ENCODE measurements at places on chromosomes 5 and 9. TPM values are rescaled to one million over a fixed set of nuclear protein-coding genes. Genes with fewer than 3 reads are reported as not detected.

DNA sequence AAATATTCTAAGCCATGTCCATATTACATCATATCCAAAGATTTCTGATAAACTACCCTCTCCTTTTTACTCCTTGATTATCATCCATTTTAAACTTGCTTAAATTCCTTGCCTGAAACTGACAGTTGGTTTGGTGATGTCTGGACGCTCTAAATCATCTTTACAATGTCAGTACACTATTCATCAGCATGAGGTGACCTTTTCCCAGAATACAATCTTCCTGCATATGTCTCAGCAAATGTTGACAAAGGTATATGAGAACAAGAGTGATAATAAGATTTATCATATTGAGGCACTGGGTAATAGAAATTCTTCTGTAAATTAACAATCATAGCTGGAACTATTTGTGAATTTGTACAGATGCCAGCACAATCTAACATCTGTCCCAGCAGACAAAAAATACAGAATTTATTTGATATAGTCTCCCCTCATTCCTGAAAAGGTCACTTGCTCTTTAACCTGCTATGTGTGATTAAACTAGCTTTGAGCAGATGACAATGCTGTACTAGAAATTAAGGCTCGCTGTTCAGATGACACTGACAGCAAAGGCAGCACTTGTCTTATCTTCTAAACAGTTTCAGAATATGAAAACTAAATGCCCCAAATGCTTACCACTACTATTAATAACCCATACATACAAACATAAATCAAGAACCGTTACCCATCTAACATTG lies 32.2 kb downstream of the COX7C start:
- DNase-seq, result no peak

GRCh38 chr9:127612939-127613582 lies 984 bp downstream of the STXBP1 start:
- DNase-seq, result peak; percentile 84

The MARCOL gene
- not detected for total RNA-seq

The FCHSD1 gene
- 1.8 TPM for total RNA-seq

GRCh38 chr9:121358751-121359150 lies 11.3 kb downstream of the STOM start:
- DNase-seq, result no peak

GRCh38 chr5:89397096-89397495 lies 514.1 kb upstream of the MEF2C start:
- no peak for DNase-seq

DNA sequence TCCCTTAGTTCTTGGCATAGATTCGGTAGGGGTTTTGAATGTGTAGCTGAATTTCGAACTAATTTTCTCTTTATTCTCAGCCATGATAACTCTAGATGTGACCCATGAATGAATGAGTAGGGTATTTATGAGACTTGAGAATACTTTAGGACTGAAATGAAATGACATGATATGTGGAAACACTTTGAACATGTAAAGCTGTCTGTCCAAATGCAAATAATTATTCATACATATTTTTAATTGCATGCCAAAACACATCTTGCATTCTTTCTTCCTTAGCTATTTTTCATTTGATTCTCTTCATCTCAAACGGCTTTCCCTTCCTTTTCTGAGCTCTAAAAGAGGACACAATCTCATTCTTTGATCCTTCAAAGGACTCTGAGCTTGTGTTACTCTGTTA lies 3.4 kb downstream of the NNT start:
- DNase-seq, result no peak

The MCIDAS gene
- not detected for total RNA-seq

DNA sequence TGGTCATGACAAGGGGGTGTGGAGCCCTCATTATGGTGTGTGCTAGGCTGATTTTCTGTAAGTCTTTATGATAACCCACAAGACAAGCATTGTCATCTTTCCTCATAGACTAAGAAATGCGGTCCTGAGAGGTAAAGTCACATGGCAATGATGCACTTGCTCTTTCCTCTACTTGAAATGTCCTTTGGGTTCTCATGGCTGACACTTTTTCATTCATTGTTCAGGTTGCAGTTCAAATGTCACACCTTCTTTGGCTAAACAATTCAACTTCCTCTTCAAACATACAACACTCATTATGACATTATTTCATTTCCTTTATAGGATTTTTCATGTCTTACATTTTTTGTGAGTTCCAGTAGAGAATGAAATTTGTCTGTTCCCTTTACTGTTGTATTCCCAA lies 323.6 kb upstream of the PRR16 start:
- DNase-seq, result no peak

DNA sequence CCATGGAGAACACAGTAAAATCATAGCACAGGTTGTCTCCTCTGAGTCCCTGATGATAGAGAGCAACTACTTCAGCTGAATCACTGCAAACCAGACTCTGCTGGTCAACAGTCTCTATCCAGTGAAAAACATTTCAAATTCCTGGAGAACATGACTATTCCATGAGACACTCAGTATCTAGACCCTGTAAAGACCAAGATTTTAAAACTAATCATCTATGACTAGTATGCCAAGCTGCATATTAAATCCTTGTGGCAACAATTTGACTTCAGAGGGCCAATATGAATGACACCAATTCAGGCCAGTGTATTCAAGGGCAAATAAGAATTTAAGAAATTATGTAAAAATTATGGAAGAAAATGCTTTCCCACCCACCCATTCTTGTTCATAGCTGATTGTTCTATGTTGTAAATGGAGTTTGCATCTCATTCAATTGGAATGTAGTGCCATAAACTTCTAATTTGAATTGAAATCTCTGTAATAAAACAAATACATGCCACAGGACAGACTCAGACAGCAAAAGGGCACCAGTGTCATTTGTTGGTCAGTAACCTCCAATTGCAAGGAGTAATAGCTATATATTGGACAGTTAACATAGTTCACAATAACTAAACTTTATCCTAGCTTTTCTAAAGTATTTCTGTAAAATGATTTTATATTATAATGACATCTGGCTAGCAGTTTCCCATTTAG lies 80.1 kb upstream of the LPAR1 start:
- DNase-seq, result no peak

GRCh38 chr9:119020284-119020683 lies 349.0 kb downstream of the BRINP1 start:
- DNase-seq, result peak; percentile 28

The RANBP3L gene
- total RNA-seq, result 0.60 TPM

The POLR3G gene
- total RNA-seq, result 0.35 TPM

- DNase-seq, result no peak
Observed at GRCh38 chr9:121914604-121915303, 178.4 kb downstream of the TTLL11 start.

The INIP gene
- total RNA-seq, result 12.7 TPM

DNA sequence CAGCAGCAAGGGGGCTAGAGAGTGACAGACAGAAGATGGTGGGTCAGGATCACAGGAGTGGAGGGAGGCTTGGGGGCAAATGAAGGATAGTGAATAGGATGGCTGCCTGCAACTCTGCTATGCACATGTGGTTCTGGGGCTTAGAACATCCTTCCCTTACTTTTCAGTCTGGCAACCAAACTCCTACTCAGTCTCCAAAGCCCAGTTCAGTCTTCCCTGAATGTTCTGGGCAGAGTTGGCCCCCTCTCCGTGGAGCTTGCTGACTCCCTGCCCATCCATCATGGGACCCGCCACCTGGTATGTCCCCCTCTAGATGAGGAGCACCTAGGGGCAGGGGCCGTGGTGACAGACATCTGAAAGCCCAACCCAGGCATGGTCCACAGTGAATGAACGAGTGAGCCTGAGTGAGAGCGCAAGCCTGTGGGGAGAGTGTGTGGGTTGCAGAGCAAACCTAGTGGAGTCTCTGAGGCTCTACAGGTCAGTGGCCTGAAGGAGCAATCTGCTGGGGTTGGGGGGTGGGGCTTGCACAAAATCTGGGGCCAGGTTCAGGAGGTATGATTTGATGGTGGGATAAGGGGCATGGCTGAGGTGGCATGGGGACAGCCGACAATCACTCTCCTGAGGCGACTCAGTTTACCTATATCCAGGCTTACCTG lies 180.6 kb downstream of the FGF18 start:
- no peak for DNase-seq

- no peak for DNase-seq
Observed at GRCh38 chr5:137236849-137237507, 262.1 kb downstream of the SPOCK1 start.

DNA sequence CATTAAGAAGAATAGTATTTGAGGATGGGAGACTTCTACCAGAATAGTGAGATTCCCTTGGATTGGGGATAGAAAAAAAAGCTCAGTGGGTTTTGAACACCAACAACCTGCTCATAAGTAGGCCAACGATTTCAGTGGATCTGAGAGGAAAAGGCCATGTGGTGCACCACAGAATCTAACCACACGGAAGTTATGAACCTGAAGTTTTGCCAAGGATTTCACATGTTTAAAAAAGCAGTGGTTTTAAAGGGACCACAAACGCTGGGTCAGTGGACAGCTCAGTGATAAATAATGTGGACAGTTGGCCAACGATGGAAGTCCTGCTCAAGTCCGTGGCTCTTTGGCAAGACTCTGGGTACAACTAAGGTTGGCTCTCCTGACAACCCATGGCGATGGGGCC lies 107.2 kb upstream of the TXNDC8 start:
- no peak for DNase-seq

The TRIP13 gene
- total RNA-seq, result 0.49 TPM

DNA sequence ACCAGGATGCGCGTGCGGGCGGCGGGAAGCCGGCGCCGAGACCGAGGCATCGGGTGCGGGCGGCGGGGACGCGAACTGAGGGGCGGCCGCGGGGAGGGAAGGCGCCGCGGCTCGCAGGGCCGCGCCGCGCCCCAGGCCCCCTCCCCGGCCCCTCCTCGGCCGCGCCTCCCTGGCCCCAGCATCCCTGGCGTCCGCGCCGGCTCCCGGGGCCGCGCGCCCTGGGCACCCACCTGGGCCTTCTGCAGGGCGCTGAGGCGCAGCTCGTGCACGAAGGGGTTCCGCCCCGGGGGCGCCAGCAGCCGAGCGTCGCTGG lies 324 bp downstream of the LPCAT1 start:
- DNase-seq, result no peak

DNA sequence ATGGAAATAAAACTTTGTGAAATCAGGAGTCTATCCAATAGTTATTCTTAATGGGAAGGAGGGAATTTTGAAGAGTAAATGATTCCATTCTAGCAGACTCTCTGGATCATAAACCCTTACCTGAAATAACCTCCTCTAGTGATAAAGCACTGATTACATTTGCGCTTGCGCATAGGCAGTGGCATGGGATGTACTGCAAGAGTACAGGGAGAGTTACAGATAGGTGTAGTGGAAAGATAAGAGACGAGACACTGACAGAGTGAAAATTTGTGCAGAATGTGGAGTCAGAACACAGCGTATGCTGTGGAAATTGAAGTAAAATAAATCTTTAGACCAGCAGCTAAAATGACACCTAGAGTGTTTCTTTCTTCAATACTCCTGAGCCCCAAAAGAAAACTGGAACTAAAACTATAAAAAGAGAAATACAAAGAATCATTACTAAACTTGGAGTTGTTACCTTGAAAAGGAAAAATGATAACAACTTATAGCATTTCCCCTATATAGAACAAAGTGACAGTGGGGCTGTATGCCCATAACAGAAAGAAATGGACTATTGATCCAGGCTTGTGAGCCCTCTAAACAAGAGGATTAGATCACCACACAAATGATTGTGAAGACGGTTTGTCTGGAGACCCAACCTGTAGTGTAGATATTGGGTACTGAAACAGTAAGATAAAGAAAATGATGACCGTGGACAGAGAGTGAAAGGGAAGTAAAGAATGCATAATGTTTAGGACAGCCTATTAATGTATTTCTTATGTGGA lies 1471.2 kb upstream of the NUDT12 start:
- DNase-seq, result no peak

The DBH gene
- total RNA-seq, result not detected

The NOTCH1 gene
- total RNA-seq, result 28.0 TPM

- no peak for DNase-seq
Observed at GRCh38 chr5:148858106-148858505, 31.7 kb downstream of the ADRB2 start.

- DNase-seq, result peak; percentile 76
Observed at GRCh38 chr5:134127376-134127861, 12.9 kb downstream of the TCF7 start.

GRCh38 chr9:121388140-121388905 lies 18.3 kb upstream of the STOM start:
- DNase-seq, result no peak

- DNase-seq, result no peak
Observed at GRCh38 chr9:4048441-4048840, 251.4 kb downstream of the GLIS3 start.

DNA sequence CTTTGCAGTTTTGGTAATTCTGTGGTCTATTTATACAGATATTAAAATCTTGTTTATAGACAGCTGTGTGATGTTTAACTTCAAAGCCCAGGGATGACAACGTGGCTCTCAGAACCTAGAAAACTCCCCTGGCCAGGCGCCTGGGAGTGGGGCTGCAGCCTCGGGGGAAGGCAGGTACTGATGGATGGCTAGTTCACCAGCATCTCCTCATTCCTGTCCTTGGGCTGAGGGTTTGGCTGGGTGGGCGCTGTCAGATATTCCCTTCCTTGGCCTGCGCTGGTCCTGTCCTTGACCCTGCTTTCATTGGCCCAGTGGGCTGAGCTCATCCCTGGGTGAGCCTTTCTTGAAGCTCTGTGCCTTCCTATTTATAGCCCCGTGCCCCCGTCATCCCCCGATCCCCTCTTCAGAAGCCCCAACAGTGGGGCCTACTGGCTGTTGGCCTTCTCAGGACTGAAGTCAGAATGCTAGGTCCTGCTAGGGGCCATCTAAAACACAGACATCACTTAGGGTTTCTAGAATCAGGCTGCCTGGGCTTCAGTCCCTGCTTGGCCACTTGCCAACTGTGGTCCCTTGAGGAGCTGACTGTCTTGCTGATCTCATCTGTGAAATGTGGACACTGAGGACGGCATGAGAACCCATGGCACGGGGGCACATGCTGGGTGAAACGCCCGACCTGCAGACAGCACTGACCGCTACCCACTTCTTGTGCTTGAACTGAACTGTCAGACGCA lies 20.9 kb downstream of the SH3GLB2 start:
- peak; percentile 76 for DNase-seq

The PCDHGC3 gene
- 18.4 TPM for total RNA-seq

The GRM6 gene
- not detected for total RNA-seq

- no peak for DNase-seq
Observed at GRCh38 chr5:87136733-87137132, 130.9 kb upstream of the RASA1 start.

- DNase-seq, result no peak
Observed at GRCh38 chr5:68966596-68966995, 127.2 kb upstream of the SLC30A5 start.

DNA sequence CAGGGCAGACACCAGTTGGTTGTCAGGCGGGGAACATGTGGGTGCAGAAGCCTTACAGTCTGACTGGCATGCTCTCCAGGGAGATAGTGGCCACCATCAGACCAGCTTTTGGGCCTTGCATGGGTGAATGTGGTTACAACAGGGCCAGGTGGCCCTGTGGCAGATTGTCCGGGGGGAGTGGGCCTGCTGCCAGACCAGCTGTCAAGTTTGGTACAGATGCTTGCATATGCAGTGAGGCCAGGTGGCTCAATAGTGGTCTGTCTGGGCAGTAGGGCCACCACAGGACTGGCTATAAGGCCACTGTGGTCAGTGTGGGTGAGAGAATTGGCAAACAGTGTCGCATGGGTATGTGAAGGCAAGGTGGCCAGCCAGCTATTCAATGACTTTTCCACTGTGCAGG lies 148.7 kb downstream of the FAM174A start:
- DNase-seq, result peak; percentile 31
